NCI-H1436 treated with DMSO at 0.1 percent for 48 hours (cell line): ENCODE measurements at places on chromosomes 13 and 19.
A peak's percentile ranks its signal among the peaks of the same experiment; 100 is the strongest.

- DNase-seq: peak; percentile 29
Observed at GRCh38 chr19:2867025-2867991, at the start of gene ZNF556. Gene ZNF556, plus strand, starts transcription at chr19:2867335. Its CDS starts 87 bp downstream, at chr19:2867422.

- no peak for DNase-seq
Observed at GRCh38 chr13:34515201-34515600, 426.9 kb upstream of the NBEA start.

DNA sequence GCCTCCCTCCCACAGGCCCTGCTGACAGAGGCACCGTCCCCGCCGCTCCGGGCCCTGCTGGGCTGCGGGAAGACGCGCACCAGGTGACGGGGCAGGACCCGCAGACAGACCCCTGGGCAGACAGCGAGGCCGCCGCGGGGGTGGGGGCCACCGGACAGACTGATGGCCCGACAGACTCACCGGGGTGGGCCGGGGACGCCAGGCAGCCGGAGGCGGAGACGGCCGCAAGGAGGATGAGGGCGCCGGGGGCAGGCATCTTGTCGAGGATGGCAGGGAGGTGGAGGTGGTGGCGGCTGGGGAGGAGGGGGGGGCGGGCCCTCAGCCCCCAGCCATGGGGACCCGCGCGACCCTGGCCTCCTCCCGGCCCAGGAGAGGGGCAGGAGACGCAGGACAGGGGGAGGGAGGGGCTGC lies 309 bp downstream of the LMTK3 start:
- no peak for DNase-seq

DNA sequence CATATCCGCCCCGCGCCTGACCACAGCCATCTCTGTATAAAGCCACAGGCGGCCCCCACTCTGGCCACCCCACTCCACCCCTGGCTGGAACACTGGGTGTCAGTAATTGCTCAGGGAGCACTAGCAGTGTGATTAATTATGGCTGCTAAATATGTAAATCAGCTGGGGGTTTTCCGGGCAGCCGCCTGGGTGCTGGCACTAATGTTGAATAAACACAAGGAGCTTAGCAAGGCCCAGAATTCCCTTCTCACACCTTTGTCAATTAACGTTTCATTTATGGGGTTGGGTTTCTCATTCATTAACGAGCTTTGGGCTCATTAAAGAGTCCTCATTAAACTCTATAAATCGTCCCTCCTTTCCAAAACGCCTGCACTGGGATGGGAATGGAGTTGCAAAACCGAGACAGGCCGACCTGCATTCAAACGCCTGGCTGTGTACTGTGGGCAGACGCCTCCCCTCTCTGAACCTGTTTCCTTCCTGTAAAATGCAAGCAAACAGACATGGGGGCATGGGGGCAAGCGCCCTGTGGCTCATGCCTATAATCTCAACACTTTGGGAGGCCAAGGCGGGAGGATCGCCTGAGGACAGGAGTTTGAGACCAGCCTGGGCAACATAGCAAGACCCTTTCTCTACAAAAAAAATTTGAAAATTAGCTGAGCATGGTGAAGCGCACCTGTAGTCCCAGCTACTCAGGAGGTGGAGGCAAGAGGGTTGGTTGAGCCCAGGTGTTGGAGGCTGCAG lies 17.7 kb upstream of the OLFM2 start:
- DNase-seq: no peak

DNA sequence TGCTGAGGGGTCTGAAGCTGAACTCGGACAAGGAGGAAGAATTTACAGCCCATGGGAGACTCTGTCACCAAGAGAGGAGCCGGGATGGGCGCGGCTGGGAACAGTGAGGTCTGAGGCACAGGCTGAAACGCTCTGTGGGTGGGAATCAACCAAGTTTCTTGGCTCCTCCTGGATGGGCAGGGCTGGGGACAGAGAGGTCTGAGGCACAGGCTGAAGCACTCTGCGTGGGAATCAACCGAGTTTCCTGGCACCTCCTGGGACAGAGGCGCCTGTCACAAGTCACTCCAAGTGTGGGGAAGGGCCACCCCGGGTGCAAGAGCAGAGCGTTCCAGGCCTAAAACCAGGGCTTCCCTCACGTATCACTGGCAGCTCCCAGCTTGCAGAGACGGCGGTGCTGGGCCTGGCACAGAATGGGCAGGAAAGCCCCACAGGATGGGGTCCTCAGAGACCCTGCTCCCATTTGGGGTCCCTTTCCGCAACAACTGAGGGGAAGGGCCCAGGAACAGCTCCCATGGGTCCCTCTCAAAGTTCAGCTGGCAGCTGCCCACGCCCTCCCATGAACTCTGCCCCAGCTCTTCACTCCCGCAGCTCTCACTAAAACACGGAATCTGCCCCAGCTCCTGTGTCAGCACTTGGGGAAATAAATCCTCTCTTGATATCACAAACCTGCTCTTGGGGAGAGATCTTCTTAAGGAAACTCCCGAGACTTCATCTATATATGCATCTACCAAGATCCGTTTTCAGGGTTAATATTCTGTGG lies 18.5 kb downstream of the AP3D1 start:
- DNase-seq: no peak

DNA sequence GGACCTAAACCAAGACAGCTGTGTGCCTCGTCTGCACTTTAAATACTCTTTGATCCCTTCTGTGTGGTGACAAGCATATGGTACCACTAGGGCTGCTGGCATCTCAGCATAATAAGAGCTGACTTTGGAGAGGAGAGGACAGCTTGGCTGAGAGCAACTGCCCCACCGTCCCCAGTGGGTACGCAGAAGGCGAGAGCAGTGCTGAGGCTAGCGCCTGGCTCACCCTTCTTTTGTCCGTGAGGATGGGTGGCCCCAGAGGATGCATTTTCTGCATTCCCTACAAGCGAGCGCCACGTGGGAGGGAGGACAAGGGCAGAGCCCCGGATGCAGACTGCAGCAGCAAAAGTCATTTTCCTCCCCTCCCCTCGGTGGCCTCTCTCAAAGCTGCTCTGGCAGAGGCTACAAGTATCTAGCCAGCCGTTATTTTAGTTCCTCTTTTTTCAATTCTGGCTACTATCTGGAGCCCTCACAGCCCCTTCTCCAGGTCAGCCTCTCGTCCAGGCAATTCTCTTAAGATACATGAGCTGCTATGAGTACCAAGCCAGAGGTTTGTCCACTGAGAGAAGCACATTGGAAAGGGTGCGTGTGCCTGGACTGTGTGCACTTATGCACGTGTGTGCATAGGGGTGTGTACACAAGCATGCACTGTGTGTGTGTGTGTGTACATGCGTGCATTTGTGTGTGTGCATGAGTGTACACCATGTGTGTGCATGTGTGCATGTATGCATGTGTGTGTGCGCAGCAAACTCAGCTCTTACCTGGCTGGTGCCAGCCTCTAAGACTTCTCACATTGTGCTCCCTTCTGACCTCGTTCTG lies 51.3 kb downstream of the RAB20 start:
- no peak for DNase-seq

- DNase-seq: peak; percentile 29
Observed at GRCh38 chr13:99871249-99871898, 100.2 kb downstream of the ZIC5 start.

DNA sequence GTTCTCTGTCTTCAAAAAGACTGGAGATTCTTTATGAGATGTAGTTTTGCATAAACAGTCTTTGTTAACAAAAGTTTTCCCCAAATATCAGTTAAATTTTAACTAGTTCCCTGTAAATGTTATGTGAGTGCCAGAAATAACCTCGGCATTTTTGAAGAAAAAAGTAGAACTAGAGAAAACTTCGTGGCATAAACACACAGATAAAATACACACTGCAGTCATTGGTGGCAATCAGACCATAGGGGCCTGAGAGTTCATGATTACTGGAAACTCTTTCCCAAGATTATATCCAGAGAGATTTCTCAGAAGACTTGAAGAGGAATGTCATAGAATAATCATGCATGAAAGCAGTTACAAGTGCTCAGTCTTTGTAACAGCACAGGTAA lies 190.0 kb downstream of the MZT1 start:
- no peak for DNase-seq

DNA sequence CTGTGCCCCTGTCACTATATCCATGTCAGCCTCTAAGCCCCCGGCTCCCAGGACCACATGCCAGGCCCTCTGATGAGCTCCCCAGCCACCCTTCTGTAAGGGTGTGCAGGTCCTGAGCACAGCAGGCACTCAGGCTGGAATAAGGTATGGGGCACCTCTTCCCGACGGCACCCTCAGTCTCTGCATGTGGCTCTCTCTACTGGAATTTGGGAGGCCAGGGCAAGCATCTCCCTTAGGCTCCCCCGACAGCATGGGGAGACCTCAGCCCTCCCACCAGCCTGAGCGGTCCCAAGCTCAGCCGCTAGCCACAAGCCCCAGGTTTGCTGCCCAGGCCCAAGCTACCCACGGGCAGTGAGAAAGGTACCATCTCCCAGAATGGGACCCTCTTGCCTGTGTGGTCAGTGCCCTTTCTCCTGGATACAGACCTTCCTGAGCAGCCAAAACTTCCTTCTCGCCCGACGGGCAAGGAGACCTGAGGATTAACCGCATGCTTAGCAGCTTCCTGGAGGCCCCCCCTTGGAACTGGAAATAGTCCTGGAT lies 22.5 kb upstream of the C19orf12 start:
- DNase-seq: no peak
